Stimulated activated CD4-positive, alpha-beta T cell treated with anti-CD3 and anti-CD28 coated beads, Interleukin-2, amount 100 ng/mL, for 48 hours (primary cell): ENCODE measurements at places on chromosomes 11 and 22.

GRCh38 chr22:34638128-34638527 is 427.8 kb upstream of the ISX start:
- DNase-seq, result no peak

DNA sequence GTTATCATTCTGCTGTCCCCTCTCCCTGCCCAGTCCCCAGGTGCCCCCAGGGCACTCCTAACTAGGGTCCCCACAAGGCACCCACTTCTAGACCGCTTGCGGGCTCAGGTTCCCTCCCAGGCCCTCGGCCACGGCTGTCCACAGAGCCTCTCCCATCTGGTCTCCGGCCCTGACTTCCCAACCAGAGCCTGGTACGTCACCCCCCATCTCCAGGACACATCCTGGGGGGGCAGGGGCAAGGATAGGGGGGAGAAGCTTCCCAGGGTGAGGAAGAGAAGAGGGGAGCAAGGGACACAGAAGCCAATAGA is 457 bp downstream of the SSTR3 start:
- DNase-seq, result no peak

GRCh38 chr11:67023957-67024353 is 1.0 kb downstream of the SYT12 start:
- no peak for DNase-seq

- DNase-seq, result no peak
Measured at GRCh38 chr22:27971926-27972325, 52.9 kb upstream of the PITPNB start.

GRCh38 chr22:29334696-29335344 is 19.3 kb upstream of the RASL10A start:
- DNase-seq, result no peak
